ENCODE measurements at places on chromosomes 7 and 10.

DNA sequence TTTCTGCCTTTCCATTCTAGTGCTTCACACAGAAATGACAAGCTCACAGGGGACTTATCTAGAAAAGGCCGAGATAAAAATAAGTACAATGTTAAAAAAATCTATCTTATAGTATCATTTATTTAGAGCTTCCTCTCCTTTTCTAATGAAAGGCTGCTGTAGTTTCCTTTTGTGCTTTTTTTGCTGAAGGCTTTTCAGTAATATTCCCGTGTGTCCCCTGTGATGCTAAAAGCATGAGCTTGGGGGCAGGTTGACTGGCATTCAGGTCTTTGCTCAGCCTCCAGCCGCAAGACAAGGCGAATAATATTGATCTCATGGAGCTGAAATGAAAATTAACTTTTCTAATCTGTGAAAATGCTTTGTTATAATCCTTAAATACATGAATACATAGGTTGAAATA lies 143.0 kb downstream of the ST7 start:
- no peak for DNase-seq

- no peak for DNase-seq
These were observed 63.7 kb downstream of the PTEN start for GRCh38 chr10:87927091-87927490.

- peak; percentile 31 for DNase-seq
These were observed 13.5 kb downstream of the TBXAS1 start for GRCh38 chr7:139842401-139843210.

DNA sequence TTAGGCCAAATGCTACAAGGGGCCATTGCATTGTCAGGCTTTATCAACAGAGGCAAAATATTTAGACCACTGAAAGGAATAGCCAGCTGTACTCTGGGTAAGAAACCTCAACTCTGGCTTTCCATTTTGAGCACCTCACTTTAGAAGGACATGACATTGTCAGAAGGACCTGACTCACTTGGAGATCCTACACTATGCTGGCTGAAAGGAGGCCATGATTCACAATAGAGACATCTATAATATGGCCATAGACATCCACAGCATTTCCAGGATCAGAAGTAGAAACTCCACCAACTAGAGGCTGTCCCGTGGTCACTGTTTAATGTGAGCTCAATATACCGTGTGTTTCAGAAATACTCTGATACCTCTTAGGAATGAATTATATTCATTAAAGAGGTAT lies 140.9 kb downstream of the BTAF1 start:
- no peak for DNase-seq

GRCh38 chr10:4426866-4427265 lies 399.1 kb upstream of the AKR1E2 start:
- no peak for DNase-seq

DNA sequence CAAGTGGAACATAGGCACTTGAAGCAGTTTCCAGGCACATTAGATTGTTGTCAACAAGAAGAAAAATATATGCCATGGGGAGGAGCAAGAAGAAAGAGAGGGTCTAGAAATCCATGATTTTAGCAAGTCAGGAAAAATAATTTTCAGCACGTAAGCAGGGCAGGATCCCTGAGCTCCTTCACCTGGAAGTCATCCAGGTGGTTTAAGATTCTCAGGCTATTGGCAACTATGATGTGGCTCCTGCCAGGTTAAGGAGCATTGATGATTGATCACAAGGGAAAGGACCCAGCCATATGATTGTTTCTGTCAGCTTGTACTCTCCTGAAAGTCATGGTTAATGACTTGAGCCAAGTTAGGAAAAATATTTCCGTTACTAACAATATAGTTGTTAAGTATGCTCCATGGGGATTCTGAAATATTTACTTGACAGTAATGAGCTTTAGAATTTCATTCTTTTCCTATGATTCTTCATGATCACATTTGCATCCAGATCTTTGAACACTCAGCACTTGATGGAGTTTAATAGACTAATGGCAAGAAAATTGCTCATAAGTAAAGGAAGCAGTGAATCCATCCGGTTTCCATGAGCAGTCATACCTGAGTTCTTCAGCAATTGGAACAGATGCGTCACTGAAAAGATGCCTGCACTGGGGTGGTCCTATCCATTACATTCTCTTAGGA lies 209.1 kb downstream of the BICC1 start:
- DNase-seq = no peak

DNA sequence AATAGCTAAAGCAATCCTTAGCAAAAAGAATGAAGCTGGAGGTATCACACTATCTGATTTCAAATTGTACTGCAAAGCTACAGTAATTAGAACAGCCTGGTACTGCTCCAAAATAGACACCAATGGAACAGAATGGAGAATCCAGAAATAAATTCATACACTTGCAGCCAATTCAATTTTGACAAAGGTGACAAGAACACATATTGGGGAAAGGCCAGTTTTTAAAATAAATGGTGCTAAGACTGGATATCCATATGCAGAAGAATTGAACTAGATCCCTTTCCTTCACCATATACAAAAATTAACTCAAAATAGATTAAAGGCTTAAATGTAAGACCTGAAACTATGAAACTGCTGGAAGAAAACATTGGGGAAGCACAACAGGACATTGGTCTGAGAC lies 748.5 kb downstream of the DNAJB9 start:
- DNase-seq = no peak

DNA sequence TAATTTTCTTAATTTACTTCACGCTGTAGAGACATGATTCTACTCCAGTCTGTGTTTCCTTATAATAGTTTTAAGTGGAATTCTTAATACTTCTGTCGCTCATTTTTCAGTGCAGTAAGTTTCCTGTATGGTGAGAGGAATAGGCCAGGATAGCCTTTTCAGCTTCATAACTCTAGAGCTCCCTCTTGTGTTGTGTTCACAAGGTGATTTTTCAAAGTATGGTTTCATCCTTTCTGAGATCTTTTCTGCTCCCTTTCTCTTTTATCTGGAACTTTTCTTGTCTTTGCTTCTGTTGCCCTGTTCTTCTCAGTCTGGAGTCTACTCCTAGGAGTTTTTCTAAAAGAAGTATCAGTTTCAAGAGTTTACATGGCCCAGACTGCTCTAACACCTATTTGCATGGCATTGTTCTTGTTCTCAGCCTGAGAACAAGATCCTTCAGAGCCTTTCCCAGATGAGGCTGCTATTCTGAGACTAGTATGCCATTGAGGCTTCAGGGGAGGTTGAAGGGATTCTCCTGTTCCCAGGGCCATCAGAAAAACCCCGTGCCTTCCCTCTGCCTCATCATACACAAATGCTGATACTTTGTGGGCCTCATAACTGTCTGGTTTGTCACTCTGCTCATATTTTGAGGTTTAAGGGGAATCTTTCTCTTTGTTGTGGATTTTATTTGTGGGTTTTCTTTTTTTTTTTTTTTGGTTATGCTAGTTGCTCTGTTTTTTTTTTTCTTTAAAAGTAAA lies 21.8 kb downstream of the NET1 start:
- DNase-seq = peak; percentile 62

DNA sequence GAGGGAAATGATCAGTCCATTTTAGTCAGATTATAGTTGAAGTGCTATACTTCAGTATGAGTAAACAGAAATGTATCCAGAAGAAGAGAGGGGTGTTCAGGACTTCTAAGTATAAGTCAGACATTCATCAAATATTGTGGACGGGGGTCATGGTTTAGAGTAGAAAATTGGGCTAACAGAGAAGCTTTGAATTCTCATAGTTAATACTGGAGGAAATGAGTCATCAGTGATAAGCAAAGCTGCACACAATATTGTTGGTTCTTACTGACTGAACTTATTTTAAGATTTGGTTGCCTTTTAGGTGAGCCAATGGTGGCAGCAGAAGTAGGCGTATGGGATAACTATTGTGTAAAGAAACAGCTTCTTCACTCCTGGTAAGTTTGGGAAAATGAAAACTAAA lies 1.7 kb upstream of the SUMF2 start:
- DNase-seq = peak; percentile 71

GRCh38 chr7:93622036-93623033 lies 47.8 kb upstream of the CALCR start:
- DNase-seq = peak; percentile 32

GRCh38 chr10:4883079-4883739 lies 57.2 kb downstream of the AKR1E2 start:
- DNase-seq = no peak

DNA sequence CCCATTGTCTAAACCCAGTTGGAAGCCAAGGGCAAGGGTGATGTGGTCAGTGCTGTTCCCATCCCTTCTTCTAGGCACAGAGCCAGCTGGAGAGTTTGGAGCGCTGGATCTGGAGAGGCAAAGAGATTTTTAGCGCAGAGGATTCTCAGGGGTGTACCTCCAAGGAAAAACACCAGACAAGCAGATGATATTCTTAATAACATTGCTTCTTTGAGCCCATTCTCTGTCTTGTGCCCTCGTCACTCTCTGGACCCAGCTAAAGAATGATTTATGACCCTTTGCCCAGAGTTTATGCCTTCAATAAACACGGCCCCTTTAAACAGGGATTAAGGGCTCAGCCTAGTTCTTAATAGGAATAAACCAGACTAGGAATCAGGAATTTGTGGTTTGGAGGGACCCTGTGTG lies 4.7 kb upstream of the HIP1 start:
- no peak for DNase-seq

All from kidney capillary endothelial cell (primary cell).